ENCODE measurements at places on chromosomes 11 and 22.

DNA sequence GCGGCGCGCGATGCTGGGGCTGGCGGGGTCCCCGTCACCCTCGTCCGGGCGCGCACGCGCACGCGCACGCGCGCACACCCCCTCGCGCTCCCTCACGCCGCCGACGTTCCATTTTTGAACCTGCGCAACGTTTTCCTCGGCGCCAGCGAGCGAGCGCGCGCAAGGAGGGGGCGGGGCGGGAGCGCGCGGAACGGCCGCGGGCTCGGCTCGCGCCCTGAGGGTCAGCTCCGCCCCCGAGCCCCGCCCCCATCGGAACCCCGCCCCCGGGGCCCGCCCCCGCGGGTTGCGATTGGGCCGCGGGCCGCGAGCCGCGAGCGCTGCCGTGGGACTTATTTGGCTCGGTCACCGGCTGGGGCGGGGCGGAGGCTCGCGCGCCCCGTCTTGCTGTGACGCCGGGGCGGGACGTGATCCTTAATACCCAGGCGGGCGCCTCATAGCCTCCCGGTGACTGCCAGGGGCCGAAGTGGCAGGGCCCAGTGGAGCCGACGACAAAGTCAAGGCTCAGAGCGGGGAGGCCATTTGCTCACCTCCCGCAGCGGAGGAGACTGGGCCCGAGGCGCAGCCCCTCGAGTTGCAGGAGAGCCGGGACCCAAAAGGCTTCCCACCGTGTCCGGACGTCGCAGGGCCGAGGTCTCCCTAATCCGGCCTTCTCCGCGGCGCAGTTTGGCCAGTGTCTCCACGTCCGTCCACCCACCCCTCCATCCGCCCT lies at the start of gene CBX7:
CBX7 (minus strand) TSS at position 170 of the 709 bp plus-strand sequence. CDS start 236 bp downstream, outside the sequence.
- peak; percentile 63 for DNase-seq

DNA sequence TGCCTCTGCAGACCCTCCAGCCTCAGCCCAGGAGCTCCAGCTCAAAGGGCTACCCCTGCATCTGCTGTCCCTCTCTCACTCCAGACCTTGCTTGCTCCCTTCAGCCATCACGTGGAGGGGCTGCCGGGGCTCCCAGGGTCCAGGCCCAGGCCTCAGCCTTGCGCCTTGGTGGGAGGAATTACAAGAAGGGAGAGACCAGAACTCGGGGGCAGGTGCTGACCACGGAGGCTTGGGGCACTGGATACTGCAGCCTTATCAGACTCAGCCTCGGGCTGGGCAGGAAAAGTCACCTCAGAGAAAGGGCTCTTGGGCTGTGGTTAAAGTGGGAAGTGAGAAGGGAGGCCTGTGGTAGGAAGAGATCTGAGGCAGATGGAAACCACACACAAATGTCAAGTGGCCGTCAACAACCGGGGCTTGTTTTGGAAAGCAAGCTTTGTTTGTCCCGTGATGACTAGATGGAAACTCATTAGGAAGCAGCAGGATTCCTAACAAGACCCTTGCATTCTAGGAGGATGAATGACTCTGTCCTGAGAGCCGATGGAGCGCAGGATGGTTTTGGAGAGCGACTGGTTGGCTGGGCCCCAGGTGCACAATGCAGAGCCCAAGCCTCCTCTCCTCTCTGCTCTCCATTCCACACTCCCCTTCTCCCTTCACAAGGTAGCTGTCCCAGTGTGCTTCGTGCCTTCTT lies 1321.7 kb downstream of the TBC1D22A start:
- no peak for DNase-seq

- no peak for DNase-seq
Observed at GRCh38 chr11:124115782-124116616, 749 bp downstream of the VWA5A start.

- no peak for DNase-seq
Observed at GRCh38 chr11:6635082-6635932, 16.1 kb upstream of the TPP1 start.

DNA sequence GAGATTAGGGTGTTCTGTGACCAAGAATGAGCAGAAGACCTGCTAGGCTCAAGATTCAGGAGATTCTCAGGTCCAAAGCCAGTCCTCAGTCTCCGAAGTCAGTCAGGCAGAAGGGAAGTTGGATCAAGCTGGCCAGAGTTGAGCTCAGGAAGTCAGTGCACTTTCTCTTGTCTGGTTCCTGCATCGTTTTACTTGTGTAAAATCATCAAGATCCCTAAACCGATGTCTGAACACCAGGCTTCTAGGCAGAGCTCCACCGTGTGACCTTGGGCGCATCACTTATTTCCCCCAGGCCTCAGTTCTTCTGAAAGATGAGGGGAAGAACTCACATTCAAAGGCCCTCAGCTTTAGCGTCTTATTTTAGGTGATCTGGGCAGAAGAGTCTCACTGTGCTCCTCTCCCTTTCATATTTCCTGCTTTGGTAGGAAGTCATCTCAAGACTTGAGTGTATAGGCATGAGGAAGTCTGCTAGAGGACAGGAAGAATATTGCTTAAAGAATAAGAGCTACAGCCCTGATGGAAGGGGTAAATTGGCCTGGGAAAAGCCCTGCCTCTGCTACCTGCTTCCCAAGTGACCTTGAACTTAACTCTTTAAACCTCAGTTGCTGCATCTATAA lies 20.2 kb downstream of the NF2 start:
- DNase-seq: no peak

DNA sequence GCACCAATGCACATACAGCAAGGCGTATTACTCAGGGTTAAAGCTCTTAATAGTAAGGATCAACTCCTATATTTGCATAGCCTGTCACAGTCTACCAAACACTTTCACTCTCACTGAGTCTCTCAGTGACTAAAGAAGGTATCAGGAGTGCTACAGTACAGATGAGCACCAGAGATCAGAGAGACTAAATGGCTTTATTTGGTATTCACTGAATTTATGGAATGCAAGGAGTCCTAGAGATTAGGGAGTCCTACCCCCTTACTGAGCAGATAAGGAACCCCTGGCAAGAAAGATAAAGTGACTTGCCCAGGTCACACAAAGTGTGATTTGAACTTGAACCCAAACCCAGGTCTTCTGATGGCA lies 396.4 kb upstream of the CCDC90B start:
- DNase-seq: no peak

GRCh38 chr11:75733431-75734107 lies 15.9 kb downstream of the MOGAT2 start:
- DNase-seq: no peak

- DNase-seq: no peak
Observed at GRCh38 chr11:130209954-130210854, 50.6 kb downstream of the ST14 start.

DNA sequence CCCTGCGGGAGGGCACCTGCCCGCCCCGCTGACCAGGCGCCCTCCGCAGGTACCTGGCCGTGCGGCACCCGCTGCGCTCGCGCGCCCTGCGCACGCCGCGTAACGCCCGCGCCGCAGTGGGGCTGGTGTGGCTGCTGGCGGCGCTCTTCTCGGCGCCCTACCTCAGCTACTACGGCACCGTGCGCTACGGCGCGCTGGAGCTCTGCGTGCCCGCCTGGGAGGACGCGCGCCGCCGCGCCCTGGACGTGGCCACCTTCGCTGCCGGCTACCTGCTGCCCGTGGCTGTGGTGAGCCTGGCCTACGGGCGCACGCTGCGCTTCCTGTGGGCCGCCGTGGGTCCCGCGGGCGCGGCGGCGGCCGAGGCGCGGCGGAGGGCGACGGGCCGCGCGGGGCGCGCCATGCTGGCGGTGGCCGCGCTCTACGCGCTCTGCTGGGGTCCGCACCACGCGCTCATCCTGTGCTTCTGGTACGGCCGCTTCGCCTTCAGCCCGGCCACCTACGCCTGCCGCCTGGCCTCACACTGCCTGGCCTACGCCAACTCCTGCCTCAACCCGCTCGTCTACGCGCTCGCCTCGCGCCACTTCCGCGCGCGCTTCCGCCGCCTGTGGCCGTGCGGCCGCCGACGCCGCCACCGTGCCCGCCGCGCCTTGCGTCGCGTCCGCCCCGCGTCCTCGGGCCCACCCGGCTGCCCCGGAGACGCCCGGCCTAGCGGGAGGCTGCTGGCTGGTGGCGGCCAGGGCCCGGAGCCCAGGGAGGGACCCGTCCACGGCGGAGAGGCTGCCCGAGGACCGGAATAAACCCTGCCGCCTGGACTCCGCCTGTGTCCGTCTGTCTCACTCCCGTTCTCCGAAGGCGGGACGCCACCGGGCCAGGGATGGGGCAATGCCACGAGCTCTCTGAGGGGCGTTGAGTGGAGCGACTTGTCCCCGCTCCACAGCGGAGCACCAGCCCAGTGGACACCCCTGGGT lies 1.8 kb downstream of the GALR3 start:
- DNase-seq: no peak

DNA sequence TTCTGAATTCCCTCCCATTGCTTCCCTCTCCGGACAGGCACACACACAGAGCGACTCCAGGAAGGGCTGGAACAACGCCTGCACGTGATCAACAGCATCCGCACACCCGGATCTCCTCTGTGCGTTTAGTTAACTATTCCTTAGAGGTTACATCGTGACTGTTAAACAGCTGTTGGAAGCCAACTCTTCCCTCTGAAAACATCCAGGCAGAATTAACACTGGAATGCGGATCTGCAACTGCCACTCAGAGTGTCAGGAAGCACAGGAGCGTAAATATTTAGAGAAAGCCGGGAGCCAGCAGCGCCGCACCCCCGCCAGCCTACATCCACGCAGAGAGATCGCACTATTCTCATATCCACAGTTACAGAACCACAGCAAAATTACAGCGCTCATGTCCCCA lies 46.2 kb downstream of the SHANK2 start:
- no peak for DNase-seq

GRCh38 chr11:2890466-2891294 lies 5.1 kb upstream of the CDKN1C start:
- no peak for DNase-seq

GRCh38 chr11:2436013-2436520 lies 8.2 kb downstream of the TRPM5 start:
- no peak for DNase-seq

DNA sequence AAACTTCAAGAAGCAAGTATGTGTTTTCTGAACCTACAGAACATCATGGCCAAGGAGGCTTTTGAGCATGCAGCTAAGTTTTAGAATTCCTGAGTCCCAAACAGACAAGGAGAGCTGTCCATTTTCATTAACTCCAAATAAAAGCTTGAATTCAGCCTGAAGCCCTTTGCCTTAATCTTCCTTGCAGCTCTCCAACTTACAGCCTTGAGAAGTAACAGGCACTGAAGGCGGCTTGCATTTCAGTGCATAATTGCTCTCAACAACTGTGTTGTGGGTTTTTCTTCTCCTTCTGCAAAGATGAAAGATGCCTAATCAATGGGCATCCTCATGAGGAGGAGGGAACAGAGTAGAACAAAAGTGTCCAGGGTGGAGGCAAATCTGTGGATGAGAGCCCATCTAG lies 286.0 kb downstream of the FAT3 start:
- no peak for DNase-seq

- DNase-seq: no peak
Observed at GRCh38 chr11:1756791-1757771, 6.6 kb downstream of the CTSD start.

- no peak for DNase-seq
Observed at GRCh38 chr22:29431986-29432385, 6.4 kb upstream of the RFPL1 start.

DNA sequence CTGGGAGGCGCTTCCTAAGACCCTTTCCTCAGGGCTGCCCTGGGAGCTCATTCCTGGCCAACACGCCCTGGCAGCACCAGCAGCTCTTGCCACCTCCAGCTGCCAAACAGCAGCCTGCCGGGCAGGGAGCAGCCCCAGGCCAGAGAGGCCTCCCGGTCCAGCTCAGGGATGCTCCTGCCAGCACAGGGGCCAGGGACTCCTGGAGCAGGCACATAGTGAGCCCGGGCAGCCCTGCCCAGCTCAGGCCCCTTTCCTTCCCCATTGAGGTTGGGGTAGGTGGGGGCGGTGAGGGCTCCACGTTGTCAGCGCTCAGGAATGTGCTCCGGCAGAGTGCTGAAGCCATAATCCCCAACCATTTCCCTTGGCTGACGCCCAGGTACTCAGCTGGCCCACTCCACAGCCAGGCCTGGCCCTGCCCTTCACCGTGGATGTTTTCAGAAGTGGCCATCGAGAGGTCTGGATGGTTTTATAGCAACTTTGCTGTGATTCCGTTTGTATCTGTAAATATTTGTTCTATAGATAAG lies 7.6 kb downstream of the SLC39A13 start:
- DNase-seq: peak; percentile 87

- DNase-seq: no peak
Observed at GRCh38 chr11:116397602-116398084, 375.1 kb downstream of the BUD13 start.

DNA sequence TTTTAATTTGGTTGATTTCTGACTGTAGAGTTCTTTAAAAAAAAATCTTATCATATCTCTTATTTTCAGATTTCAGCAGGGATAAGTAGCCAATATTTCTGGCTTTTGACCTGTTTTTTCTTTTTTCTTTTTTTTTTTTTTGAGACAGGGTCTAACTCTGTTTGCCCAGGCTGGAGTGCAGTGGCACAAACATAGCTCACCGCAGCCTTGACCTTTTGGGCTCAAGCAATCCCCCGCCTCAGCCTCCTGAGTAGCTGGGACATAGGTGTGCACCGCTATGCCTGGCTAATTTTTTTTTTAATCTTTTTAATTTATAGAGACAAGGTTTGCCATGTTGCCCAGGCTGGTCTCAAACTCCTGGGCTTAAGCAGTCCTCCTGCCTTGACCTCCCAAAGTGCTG lies 23.9 kb upstream of the ZBTB44 start:
- no peak for DNase-seq

DNA sequence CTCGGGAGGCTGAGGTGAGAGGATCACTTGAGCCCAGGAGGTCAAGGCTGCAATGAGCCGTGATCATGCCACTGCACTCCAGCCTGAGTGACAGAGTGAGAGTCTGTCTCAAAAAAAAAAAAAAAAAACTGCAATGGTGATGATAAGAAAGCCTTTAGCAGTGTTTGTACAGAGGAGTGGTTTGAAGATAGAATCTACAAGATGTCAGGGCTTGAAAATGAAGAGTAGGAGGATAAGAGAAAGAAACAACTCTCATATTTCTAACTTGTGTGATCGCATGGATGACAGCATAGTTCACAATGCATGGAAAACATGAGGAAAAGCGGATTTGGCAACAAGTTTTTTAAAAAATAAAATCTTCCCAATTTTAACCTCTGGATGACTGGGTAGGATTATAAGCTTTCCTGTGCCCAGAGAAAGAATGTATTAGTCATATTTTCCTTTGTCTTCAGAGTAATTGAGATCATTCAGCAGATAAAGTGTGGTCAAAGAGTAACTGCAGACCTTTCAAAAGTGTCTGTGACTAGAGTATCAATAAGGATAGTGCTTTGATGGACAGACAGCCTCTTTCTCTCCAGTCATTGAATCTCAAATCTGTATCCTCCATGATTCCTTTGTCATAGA lies 328.1 kb downstream of the CASP12 start:
- DNase-seq: peak; percentile 12

- DNase-seq: no peak
Observed at GRCh38 chr11:57092028-57092698, 89.6 kb upstream of the LRRC55 start.

GRCh38 chr11:306645-307371 lies 808 bp upstream of the IFITM2 start:
- no peak for DNase-seq

- DNase-seq: no peak
Observed at GRCh38 chr11:123344790-123345357, 85.2 kb upstream of the GRAMD1B start.
